ENCODE measurements at places on chromosomes 6 and 20.

GRCh38 chr6:151257985-151258445 lies 18.2 kb downstream of the AKAP12 start:
- DNase-seq, result no peak

GRCh38 chr6:14083751-14084150 lies 33.8 kb upstream of the CD83 start:
- no peak for DNase-seq

DNA sequence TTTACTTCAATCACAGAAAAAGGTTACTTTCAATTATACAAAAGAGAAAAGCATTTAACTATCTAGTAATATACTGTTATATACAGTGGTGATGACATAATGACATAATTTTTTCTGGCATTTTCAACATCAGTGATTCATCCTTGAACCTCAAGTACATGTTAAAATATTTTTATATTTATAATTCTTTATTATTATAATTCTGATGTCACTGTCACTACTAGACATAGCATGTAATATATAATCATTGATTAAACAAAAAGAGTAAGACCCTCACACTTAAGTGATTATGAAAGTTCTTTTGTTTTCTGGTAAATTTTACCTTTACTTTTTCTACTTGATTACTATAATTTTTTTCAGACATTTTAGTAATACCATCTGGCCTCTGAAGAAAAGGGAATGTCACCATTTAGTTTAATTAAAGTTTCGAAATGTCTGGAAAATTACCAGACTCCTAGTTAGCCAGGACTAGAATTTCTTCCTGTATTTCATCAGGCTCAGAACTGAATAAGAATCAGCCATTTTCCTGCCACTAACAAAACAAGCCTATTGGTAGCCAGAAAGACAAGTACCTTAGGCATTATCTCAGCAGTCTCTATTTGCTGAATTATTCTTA lies 71.5 kb downstream of the FILIP1 start:
- DNase-seq, result no peak

GRCh38 chr6:1917626-1918371 lies 308.1 kb downstream of the FOXC1 start:
- no peak for DNase-seq

GRCh38 chr6:38180586-38180985 lies 361.1 kb downstream of the ZFAND3 start:
- DNase-seq, result no peak

- DNase-seq, result no peak
Observed at GRCh38 chr6:113888956-113889630, 31.9 kb downstream of the MARCKS start.

- DNase-seq, result no peak
Observed at GRCh38 chr20:58436868-58437645, 48.0 kb downstream of the VAPB start.

- DNase-seq, result no peak
Observed at GRCh38 chr6:12836009-12836408, 119.4 kb downstream of the PHACTR1 start.

GRCh38 chr6:130966344-130966980 lies 96.6 kb downstream of the EPB41L2 start:
- DNase-seq, result no peak

- DNase-seq, result no peak
Observed at GRCh38 chr6:85372188-85372914, 77.5 kb upstream of the NT5E start.

- no peak for DNase-seq
Observed at GRCh38 chr6:6997263-6998193, 110.2 kb upstream of the RREB1 start.

DNA sequence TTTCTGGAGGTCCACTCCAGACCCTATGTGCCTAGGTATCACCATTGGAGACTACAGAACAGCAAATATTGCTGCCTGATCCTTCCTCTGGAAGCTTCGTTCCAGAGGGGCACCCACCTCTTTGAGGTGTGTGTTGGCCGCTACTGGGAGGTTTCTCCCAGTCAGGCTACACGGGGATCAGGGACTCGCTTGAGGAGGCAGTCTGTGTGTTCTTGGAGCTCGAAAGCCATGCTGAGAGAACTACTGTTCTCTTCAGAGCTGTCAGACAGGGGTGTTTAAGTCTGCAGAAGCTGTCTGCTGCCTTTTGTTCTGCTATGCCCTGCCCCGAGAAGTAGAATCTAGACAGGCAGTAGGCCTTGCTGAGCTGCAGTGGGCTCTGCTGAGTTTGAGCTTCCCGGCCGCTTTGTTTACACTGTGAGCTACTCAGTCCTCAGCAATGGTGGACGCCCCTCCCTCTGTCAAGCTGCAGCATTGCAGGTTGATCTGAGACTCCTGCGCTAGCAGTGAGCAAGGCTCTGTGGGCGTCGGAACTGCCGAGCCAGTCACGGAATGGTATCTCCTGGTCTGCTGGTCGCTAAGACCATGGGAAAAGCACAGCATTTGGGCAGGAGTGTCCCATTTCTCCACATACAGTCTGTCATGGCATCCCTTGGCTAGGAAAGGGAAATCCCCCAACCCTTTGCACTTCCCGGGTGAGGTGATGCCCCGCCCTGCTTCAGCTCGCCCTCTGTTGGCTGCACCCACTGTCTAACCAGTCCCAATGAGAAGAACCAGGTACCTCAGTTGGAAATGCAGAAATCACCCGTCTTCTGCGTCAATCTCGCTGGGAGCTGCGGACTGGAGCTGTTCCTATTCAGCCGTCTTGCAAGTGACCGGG lies 32.5 kb upstream of the ASCC3 start:
- no peak for DNase-seq

- DNase-seq, result no peak
Observed at GRCh38 chr20:4637081-4637797, 84.5 kb upstream of the PRND start.

GRCh38 chr6:8499540-8499939 lies 64.2 kb upstream of the SLC35B3 start:
- DNase-seq, result no peak

DNA sequence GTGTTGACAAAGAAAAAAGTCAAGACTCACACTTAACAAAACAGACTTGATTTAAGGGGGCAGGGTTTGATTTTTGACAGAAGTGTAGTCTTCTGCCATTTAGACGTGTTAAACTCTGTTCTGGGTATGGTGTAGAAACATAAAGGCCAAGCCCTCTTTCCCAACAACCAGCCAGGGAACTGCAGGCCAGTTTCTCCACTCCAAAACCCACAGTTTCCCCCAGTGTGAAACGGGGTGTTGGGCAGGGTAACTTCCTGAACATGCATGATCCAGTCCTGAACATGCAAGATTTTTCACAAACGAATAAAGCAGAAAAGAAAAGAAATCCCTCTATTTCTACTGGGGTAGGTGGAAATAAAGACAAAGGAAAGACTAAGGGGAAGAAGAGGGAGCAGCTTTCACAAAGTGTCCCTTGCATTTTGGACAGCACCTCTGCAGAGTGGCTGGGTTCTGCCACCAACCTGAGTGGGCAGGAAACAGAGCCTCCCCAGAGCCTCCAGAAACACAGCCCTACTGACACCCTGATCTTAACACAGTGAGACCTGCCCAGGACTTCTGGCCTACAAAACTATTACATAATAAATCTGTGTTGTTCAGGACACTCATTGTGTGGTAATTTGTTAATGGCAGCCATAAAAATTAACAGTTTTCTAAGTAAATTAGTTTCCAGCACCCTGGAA lies 7.5 kb downstream of the APMAP start:
- no peak for DNase-seq
